Fibroblast of skin of left biceps (primary cell): ENCODE measurements at places on chromosomes 12 and 14.

DNA sequence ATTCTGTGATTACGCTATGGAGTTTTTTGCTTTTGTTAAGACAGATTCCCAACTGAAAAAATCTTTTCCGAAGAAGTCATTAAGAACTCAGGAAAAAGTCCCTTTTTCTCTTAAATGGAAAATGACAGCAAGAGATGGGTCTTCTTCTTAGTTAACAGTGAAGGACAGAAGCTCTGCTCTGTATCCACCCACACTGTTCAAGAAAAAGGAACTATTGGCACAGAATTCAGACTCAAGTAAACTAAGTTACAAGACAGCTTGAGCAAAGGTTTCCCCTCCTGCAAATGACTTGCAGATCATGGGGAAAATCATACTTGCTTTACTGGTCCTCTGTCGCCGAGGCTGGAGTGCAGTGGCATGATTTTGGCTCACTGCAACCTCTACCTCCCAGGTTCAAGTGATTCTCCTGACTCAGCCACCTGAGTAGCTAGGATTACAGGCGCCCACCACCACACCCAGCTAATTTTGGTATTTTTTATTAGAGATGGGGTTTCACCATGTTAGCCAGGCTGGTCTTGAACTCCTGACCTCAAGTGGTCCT, 137.1 kb upstream of the AEBP2 start:
- DNase-seq: no peak

DNA sequence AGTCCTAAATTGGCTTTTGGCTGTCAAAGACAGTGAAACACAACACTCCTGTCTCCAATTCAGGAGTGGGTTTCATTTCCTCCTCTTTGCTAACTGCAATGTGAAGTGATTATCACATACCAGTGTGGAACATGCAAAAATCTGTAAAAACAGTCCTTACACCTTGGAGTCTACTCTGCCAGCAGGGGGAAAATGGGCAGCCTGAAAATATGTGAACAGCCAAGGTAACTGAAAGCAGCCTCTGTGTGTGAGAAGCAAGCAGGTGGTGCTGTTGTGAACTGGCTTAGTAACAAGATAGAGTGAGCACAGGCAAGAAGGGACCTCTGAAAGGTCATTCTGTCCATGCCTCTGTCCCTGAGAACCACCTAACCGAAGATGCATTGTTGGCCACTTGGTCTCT, 6.0 kb downstream of the PRMT8 start:
- no peak for DNase-seq

GRCh38 chr12:45303945-45304344, 88.0 kb downstream of the ANO6 start:
- DNase-seq: no peak

GRCh38 chr12:88834226-88834625, 254.0 kb upstream of the KITLG start:
- DNase-seq: no peak

GRCh38 chr12:110546339-110546738, 36.8 kb downstream of the PPTC7 start:
- peak; percentile 87 for DNase-seq

DNA sequence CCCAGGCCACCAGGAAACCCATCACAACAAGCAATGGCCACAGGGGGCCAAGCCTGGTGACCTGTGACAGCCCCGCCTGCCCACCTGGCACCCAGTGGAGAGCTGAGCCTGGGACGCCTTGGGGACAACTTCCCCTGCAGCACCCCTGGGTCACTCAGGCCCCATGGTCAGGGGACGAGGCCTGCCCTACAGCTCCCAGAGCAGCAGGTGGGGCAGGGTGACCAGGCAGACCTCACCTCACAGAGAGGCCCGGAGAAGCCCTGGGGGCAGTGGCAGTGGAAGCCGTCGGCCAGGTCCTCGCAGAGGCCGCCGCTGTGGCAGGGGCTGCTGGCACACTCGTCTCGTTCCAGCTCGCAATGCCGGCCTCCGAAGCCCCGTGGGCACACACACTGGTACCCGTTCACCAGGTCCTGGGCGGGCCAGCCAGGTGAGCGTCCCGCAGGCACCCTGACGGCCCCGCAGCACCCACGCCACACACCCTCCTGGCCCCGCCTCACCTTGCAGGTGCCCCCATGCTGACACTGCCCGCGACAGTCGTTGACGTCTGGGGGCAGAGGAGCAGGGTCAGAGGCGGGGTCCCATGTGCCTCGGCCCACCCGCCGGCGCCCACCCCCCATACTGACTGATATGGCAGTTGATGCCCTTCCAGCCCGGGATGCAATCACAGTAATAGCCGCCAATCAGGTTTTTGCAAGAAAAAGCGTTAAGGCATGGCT, 18.1 kb downstream of the JAG2 start:
- DNase-seq: no peak

DNA sequence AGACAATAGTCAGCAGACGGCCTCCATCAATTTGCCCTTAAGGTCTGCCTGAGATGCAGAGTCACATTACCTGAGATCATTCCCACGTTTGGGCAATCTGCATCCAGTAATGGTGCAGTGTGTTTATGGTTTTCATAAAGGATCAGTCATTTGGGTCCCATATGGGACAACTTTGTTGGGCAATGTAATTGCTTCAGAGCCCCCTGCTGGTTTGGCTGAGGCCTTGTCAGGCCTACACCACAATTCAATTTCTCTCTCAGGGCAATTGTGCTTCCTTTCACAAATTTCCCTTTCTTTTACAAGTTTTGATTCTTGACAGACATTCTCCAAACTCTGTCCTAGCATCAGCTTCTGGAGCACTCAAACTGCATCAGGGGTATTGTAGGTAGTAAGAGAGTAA, 191.2 kb upstream of the SSTR1 start:
- DNase-seq: no peak

DNA sequence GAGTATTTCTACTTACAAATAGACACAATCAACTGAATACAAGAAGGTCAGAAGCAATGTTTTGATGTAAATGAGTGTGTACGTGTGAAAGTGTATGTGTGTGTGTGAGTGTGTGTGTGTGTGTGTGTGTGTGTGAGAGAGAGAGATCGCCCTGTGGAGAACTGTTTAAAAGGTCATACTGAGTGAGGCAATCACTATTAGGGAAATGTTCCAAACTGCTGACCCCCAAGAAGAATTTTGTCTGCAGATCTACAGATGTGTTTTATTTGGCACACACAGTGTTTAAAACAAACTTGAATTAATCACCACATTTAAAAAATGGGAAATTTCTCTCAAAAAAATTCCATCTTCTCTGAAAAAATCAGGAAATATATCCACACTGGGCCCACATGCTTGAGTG, 1069.1 kb downstream of the SLC6A15 start:
- DNase-seq: peak; percentile 50

DNA sequence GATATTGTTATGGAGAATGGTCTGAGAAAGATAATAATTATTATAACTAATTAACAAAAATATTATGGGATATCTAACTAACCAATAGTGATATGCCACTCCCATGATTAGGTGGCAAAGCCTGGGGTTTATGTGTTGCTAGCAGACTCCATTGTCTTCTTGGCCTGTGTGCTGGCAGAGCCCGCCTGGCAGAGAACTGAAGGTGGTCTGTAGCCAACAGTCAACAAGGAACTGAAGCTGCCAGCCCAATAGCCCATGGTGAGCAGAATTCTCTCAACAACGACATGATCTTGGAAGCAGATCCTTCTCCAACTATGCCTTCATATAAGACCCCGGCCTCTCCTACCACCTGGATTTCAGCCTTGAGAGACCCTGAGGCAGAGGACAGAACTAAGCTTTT, 258.8 kb downstream of the SLC15A4 start:
- DNase-seq: no peak

GRCh38 chr12:109605599-109606228, 32.1 kb downstream of the MVK start:
- DNase-seq: no peak

GRCh38 chr12:75208856-75209811, 505 bp downstream of the KCNC2 start:
- no peak for DNase-seq

DNA sequence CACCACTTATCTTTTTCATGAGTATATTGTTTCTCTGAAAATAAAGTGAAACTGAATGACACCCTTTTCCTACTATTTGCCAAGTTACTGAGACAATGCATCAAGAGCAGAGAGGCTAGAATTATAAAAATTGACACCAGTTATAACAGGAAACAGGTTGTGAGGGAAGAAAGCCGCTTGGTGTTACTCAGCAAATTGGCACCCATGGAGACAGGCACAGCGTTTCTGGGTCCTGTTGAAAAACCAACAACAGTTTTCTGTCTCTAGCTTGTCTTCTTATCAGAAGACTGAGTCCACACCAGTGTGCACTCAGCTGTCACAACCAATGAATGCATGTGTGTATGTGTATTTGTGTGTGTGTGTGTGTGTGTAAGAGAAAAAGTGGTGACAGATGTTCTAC, 267.7 kb downstream of the KCNH5 start:
- no peak for DNase-seq

- DNase-seq: no peak
These were observed 13.4 kb upstream of the PGF start for GRCh38 chr14:74968811-74969210.

- DNase-seq: no peak
These were observed 6.5 kb downstream of the TMBIM4 start for GRCh38 chr12:66163289-66163688.

DNA sequence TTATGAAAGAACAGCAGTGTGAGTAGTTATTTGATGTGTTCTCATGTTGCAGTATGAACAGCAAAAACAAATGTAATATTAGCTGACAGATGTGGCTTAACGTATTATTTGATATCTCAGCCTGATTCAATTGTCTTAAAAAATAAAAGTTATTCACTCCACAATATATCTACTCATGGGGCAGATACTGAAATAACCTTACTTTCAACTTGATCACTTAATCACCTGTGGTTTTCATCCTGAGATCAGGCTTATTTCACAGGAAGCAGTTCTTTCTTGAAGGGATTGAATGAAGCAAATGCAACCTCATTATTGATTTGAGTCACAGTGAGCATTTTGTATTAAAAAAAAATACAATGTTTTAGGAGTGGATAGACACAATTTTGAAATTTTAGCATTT, 90.3 kb downstream of the AKAP6 start:
- DNase-seq: no peak

DNA sequence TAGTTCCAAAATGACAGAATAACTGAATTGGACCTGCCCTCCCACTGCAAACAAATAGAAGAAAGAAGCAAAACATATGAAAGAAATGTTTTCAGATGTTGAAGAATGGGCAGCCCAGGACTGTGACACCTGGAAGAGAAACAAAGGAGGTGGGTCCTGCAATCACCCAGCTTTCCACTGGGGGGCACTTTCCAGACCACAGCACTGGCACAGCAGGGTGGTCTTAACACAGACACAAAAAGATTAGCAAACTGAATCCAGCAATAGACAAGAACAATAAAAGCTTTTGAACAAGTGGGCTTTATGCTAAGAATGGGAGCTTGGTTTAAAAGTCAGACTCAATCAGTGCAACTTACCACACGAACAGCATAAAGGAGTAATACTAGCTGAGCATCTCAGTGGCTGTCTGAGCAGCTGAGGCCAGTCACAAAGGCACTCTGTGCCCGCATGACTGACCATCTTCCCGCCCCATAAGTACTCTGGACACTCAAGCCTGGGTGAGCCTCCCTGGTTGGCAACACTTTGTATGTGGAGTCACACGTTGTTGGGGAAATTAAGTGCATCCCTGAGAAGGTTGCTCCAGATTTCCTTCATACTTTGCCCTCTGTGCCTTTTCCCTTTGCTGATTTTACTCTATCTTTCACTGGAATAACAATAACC, 27.7 kb downstream of the JKAMP start:
- DNase-seq: no peak

GRCh38 chr12:124667506-124668326, 100.3 kb upstream of the NCOR2 start:
- DNase-seq: no peak

GRCh38 chr14:66677780-66678179, 169.8 kb downstream of the GPHN start:
- no peak for DNase-seq

DNA sequence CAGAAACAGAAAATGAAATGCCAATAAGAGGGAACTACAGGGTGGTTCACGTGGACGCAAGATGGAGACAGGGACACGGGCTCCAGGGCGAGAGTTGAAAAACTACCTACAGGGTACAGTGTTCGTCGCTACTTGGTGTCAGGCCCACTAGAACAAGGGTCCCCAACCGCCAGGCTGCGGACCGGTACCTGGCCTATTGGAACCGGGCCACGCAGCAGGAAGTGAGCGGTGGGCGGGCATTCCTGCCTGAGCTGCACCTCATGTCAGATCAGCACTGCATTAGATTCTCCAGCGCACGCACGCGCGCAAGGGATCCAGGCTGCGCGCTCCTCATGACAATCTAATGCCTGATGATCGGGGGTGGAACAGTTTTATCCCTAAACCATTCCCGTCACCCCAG, 14.8 kb downstream of the INF2 start:
- DNase-seq: no peak

GRCh38 chr14:90697577-90698206, 118.5 kb downstream of the TTC7B start:
- peak; percentile 49 for DNase-seq

GRCh38 chr12:121751034-121751433, 38.5 kb downstream of the TMEM120B start:
- DNase-seq: no peak

DNA sequence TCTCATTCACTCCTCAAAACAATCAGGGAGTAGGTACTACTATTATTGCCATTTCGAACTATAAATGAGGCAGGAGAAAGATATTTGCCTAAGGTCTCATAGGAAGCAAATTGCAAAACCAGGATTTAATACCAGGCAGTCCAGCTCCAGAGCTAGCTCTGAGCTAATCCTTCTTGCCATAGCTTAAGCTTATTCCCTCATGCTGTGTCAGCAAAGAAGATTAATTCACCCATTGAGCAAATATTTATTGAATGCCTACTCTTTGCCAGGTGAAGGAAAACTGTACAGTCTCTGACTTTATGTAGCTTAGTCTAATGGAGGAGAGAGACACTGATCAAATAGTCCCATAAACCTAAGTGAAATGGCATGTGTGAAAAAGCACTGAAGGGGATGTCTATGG, 19.5 kb downstream of the KCNA5 start:
- no peak for DNase-seq

GRCh38 chr12:76206677-76207072, 122.2 kb upstream of the NAP1L1 start:
- DNase-seq: no peak

GRCh38 chr14:85040046-85040685, 489.8 kb upstream of the FLRT2 start:
- peak; percentile 10 for DNase-seq
